ENCODE measurements at places on chromosomes 4 and X.

GRCh38 chr4:139554642-139554892 lies 1.5 kb downstream of the SETD7 start:
- H3K4me3 ChIP-seq: peak overlapping the region; percentile 92
- H3K4me1 ChIP-seq: peaks cover 52% of the 10 kb centered on the region
- peaks cover 9% of the 10 kb centered on the region for H3K27me3 ChIP-seq

- no peak overlapping the region for H3K4me3 ChIP-seq
- H3K4me1 ChIP-seq: no peaks in the 10 kb centered on the region
- no peak overlapping the region for H3K27ac ChIP-seq
- no peak for DNase-seq
- H3K36me3 ChIP-seq: no peaks in the 10 kb centered on the region
- peaks cover 36% of the 10 kb centered on the region for H3K27me3 ChIP-seq
These were observed 40.6 kb upstream of the ADGRA3 start for GRCh38 chr4:22556495-22556894.

DNA sequence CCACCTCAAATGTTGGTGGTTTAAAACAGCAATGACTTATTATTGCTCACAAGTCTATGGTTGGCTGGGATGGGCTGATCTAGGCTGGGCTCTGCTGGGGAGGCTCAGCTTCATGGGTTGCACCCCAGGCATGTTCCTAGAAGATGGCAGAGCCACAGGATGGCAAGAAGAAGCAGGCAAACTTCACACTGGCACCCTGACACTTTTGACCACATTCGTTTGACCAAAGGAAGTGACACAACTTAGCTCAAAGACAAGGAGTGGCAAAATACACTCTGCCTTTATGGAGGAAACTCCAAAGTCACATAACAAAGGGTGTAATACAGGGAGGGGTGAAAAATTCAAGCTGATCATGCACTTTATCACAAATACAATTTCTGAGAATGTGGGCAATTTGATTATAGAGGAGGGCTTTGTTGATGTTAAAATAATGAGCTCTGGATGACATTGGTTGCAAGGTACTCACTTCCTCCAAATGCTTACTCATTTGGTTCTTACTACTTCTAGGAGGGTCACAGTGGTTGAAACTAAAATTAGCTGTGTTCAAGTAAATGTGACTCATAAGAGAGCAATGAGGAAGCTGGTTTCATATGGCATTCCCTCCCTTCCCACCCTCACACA lies 249.2 kb upstream of the RPS6KA3 start:
- H3K4me3 ChIP-seq: no peak overlapping the region
- peak overlapping the region; percentile 43 for H3K27ac ChIP-seq
- DNase-seq: no peak

DNA sequence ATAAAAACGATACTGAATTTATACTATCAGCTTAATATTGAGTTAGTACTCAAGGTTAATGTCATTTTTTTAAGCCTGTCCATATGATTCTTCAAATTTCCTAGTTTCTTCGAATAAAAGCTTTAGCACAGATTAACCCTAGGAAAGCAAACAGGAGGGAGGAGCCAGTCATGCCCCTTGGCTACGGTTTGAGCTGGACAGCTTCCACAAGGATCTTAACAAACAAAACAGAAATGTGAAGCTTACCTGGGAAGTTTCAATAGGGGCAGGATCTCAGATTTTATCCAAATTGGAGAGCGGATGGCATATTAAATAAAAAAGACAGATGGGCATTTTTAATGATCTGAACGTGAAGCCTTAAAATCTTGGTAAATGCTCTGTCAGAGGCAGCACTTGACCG lies 2.3 kb downstream of the NWD2 start:
- H3K27ac ChIP-seq: no peak overlapping the region
- H3K27me3 ChIP-seq: peaks cover 47% of the 10 kb centered on the region
- no peaks in the 10 kb centered on the region for H3K36me3 ChIP-seq
- no peak for DNase-seq
- H3K4me3 ChIP-seq: no peak overlapping the region

DNA sequence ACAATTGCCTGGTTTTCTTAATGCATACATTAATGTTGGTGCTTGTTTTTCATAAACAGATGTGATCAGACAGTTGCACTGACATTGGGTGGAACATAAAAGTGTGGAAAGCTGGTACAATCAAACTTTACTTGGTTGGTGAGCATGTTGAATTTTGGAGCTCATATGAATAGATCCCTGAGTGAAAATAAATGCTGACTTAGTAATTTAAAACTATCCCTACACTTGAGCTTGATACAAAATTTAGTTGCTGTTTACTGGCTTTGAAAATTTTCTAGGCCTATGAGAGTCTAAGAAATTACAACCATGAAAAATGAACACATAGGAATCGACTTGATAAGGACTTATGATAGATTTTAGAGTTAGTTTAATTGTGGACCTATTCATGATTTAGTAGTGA lies 551.8 kb upstream of the PABPC4L start:
- H3K4me3 ChIP-seq: no peak overlapping the region
- no peaks in the 10 kb centered on the region for H3K27me3 ChIP-seq
- H3K4me1 ChIP-seq: no peaks in the 10 kb centered on the region

DNA sequence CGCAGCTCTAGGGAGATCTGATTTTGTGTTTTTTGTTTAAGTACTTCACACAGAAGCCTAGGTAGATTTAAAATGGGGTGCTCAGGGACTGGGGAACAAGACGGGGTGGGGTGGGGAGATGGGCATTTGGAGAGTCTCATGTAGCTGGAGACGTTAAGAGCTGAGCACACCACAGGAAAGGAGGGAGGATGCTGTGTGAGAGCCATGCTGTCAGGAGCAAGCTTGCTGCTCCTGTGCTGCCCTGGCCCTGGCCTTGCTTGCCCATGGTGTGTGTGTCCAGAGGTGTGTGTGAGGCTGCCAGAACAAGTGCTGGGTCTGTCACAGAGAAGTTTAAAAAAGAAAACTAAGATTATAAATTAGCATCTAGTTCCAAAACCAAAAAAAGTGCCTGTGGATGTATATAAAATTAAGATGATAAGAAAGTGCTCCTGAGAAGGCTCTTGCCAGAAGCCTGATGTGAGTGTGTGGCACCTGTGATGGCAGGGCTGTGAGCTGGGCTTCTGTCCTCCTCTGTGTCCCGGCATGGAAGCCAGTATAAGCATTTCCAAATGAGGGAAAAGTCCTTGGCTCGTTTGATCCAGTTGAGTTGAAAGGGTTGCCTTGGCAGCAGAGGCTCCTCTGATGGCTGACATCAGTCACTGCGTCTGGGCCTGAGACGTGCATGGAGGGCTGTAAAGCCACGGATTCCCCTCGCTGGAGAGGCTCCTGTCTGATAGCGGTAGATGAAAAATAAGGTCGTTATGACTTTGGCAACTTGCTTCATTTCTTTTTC lies 63.5 kb downstream of the NELFA start:
- no peak overlapping the region for H3K4me3 ChIP-seq
- H3K4me1 ChIP-seq: peaks cover 4% of the 10 kb centered on the region
- no peak overlapping the region for H3K27ac ChIP-seq
- DNase-seq: no peak

DNA sequence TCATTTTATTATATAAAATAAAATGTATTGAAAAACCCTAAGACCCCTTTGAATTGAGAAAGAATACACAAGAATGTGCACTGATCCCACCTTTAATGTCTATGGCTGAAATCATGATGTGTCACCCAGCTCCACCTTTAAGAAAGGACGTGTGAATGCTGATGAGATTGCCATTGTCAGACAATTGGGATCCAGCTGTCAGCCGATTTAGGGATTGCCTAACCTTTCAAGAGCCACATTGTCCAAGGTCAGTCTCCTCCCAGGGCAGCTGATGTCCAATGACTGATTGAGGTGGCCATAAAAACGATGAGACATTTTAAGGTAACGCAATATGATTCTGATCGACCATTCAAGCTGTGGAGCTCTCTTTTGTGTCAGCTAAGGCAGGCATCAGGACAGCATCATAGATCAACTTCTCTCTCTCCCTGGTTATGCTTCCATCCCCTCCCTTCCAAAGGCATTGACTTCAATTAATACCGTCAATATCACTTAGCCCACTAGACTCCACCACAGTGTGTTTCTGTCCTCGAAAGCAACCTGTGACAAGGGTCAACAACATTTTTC lies 1676.4 kb downstream of the PCDH7 start:
- H3K4me3 ChIP-seq: no peak overlapping the region
- no peak overlapping the region for H3K27ac ChIP-seq
- H3K4me1 ChIP-seq: no peaks in the 10 kb centered on the region
- no peaks in the 10 kb centered on the region for H3K27me3 ChIP-seq
- no peak for DNase-seq

GRCh38 chrX:106919932-106920452 lies at the start of gene CLDN2:
CLDN2 (plus strand) TSS chrX:106920402; CDS start chrX:106928229, 7,827 bp downstream.
- no peak within 1 kb of the TSS for H3K4me3 ChIP-seq
- no peaks in the 10 kb centered on the region for H3K36me3 ChIP-seq
- no peak for DNase-seq

DNA sequence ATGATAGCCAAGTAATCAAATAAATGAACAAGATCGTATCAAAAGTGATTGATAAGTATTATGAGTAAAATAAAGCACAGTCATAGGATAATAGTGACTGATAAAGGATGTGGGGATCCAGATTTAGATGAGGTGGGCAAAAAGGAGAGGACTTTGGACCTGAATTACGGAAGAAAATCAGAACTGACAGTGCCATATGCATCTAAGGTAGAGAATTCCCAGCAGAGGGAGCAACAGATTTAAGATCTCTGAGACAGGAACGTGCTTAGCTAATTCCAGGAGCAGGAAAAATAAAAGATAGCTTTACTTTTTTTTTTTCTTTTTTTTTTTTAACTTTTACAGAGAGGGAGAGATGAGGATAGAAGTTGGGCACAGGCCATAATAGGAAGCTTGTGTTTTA lies 189.9 kb downstream of the NWD2 start:
- H3K27ac ChIP-seq: no peak overlapping the region
- no peak overlapping the region for H3K4me3 ChIP-seq
- no peaks in the 10 kb centered on the region for H3K4me1 ChIP-seq
- H3K36me3 ChIP-seq: no peaks in the 10 kb centered on the region
- DNase-seq: no peak

GRCh38 chr4:139965789-139966188 lies 188.2 kb downstream of the MAML3 start:
- no peak overlapping the region for H3K4me3 ChIP-seq
- no peak overlapping the region for H3K27ac ChIP-seq
- DNase-seq: no peak
- no peaks in the 10 kb centered on the region for H3K36me3 ChIP-seq

- H3K36me3 ChIP-seq: no peaks in the 10 kb centered on the region
- H3K27me3 ChIP-seq: peaks cover 5% of the 10 kb centered on the region
These were observed 40.7 kb upstream of the MBTPS2 start for GRCh38 chrX:21798677-21799219.

DNA sequence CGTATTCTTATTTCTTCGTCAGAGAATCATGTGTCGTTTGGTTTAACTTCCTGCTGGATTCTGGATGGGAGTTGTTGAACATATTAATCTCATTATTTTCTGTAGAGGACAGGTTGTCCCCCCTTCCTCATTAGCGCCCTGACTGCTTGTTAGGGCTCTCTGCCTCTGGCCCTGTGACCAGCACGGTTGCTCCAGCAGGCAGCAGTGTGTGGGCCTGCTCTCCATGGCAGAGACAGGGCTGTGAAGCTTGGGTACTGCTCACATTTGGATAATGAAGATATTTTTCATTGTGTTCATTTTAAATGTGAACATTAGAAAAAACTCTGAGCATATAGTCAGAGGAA lies 102.7 kb downstream of the KLHL8 start:
- H3K4me3 ChIP-seq: no peak overlapping the region
- H3K36me3 ChIP-seq: peaks cover 18% of the 10 kb centered on the region
- H3K4me1 ChIP-seq: peaks cover 73% of the 10 kb centered on the region
- DNase-seq: no peak
- no peaks in the 10 kb centered on the region for H3K27me3 ChIP-seq

DNA sequence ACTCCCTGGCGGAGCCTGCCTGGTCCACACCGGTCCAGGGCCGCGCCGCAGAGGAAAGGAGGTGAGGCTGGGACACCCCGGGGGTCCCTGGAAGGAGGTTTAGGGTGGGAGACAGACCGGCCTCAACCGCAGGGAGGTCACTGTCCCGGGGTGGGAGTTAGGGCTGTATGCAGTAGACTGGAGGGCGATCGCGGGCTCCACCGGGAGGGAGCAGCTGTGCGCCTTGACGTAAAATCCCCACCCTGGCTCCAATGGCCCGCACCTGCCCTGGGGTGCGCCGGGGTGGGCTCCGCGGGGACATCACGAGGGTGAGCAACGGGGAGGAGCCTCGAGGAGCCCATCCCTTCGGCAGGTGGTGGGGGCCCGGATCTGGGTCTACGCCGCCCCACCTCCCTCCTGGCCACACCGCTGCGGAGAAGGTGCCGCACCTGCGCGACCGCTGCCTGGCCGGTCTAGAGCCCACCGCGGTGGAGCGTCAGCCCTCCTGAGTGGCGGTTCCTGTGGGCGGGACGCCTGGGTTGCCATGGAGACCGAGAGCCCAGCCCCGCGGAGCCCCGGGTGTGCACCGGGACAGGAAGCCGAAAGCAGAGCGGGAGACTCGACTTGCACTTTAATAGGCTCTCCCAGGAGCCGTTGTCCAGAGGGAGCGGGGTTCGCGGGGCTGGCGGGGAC lies 105.1 kb downstream of the ADRA2C start:
- peaks cover 36% of the 10 kb centered on the region for H3K27me3 ChIP-seq
- DNase-seq: no peak
- H3K27ac ChIP-seq: no peak overlapping the region

DNA sequence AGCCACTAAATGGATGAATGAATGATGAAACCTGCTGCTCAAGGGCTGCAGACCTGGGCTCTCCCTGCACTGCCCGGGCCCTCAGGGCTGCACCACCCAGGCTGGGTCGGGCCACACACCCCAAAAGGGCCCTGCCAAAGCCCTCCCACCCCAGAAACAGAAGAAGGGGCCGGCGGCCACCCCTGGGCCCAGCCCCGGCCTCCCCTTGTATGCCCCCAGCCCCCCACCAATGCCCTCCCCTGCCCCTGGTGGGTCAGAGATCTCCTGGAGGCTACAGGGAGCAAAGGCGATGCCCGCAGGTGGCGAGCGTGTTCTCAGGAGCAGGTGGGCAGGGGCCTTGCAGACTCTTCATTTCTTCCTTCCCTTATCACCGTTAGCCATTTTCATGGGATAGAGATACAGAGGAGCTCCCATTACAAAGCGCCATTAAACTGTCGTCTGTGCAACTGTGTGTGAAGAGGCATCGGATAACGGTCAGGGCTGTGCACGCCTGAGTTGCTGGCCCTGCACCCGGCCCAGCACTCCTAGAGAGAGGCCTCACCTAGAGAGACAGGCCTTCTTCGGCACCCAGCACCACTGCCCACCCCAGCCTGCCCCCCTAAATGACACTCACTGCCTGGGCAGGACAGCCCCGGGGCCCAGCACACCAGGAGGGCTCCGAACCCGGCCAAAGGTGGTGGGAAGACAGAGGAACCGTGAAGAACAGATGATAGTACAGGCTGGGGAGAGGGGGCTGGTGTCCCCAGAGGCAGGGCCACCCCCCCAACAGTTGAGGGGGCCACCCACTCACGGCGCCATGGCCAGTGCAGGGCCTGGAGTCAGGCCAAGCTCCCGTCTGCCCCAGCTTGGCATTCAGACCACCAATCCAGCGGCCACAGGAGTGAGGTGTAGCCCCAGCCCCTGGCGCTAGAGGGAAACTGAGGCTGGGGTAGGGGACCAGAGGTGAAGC lies 133.7 kb downstream of the FAM53A start:
- no peak for DNase-seq
- no peak overlapping the region for H3K27ac ChIP-seq
- H3K36me3 ChIP-seq: no peaks in the 10 kb centered on the region
- H3K27me3 ChIP-seq: no peaks in the 10 kb centered on the region
